ENCODE measurements at places on chromosomes 16 and 17. TPM values are rescaled to one million over a fixed set of nuclear protein-coding genes. Genes with fewer than 3 reads are reported as not detected.

Gene SPATA20
- total RNA-seq: 18.5 TPM

Gene TUBG1
- 11.3 TPM for total RNA-seq

Gene PLD2
- total RNA-seq: 38.2 TPM

Gene SOX9
- total RNA-seq: 4.4 TPM

Gene COQ9
- total RNA-seq: 57.7 TPM

Gene TTYH2
- 3.8 TPM for total RNA-seq

Gene NXN
- 69.7 TPM for total RNA-seq

Gene HSPB9
- total RNA-seq: not detected

Gene PDILT
- not detected for total RNA-seq

Gene NPIPA5
- total RNA-seq: 2.1 TPM

Gene HNF1B
- total RNA-seq: not detected

Gene SLC5A10
- total RNA-seq: 0.07 TPM

Gene MYO1C
- total RNA-seq: 85.1 TPM

Gene HBQ1
- not detected for total RNA-seq

Gene TBC1D3C
- not detected for total RNA-seq

Gene CBLN1
- not detected for total RNA-seq

Gene MYADML2
- not detected for total RNA-seq

Gene ABHD15
- 4.8 TPM for total RNA-seq

Gene KIF19
- total RNA-seq: 0.07 TPM

Gene CLEC3A
- total RNA-seq: not detected

Gene LITAFD
- total RNA-seq: not detected

Gene CXCL16
- 37.5 TPM for total RNA-seq

Gene TEX14
- not detected for total RNA-seq

Gene ALOX12B
- total RNA-seq: 1.7 TPM

Gene ABCC11
- total RNA-seq: 0.34 TPM

Gene HCRT
- not detected for total RNA-seq

Gene FNDC8
- total RNA-seq: not detected

Gene FUS
- 17.8 TPM for total RNA-seq

Gene SLC52A1
- 0.50 TPM for total RNA-seq

Gene MAF
- 3.8 TPM for total RNA-seq

Data from nasal cavity respiratory epithelium epithelial cell of viscerocranial mucosa (primary cell).